ENCODE measurements at places on chromosomes 4 and X.

DNA sequence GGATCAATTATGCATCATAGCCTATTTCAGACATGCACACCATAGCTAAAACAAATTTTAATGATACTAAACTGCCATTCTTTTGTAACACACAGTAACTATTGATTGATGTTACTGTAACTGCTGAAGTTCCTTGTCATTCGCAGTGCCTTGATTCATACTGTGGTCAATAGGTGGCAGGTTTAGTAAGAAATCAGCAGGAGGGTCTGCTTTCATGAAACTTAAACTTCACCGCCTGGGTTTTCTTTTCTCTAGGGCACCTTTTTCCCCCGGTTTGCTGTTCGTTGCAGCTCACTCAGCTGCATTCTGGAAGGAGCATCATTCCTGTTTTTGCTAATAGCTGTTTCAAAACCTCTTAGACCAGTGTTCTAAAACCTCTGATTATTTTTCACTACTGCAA lies 88.1 kb downstream of the RPA4 start:
- no peak for DNase-seq

GRCh38 chr4:142707401-142707800 lies 138.7 kb downstream of the INPP4B start:
- no peak for DNase-seq

- no peak for DNase-seq
Observed at GRCh38 chr4:43456383-43456782, 563.9 kb downstream of the GRXCR1 start.

DNA sequence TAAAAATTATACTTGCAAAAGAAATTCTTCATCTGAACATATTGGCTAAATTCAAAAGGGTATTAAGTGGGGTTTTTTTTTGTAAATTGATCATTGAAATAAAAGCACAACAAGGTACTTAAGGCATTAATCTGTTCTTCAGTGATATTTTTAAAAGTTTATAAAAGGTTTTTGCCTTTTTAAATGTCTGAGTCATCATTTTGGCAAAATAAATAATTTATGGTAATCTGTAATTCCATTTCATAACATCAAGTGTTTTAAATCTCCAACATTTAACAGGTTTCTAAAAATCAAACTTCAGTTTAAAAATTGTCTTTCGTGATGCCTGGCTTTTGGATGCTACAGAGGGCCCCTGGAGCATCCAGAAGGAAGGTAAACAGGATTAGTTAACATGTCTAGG lies 27.4 kb downstream of the NLRP2B start:
- DNase-seq: no peak

DNA sequence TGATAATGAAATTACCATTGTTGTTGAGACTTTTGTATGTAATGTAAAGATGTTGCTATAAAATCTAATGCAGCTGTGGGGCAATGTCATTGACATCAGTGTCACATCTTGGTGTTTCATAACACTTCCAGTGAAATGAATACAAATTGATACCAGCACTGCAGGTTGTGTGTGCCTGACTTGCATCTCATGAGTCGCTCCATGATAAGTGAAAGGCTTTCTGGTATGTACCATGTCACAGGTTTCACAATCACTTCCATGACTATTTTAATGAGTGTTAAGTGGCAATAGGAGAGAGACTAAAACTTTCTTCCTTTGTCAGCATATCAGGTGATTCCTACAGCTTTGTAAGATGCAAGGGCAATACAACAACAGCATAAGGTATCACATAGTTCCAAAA lies 94.4 kb downstream of the ABCB7 start:
- DNase-seq: no peak

GRCh38 chr4:165826166-165826565 lies 46.9 kb upstream of the TLL1 start:
- no peak for DNase-seq

- DNase-seq: no peak
Observed at GRCh38 chrX:132411310-132411977, 77.4 kb downstream of the MBNL3 start.

DNA sequence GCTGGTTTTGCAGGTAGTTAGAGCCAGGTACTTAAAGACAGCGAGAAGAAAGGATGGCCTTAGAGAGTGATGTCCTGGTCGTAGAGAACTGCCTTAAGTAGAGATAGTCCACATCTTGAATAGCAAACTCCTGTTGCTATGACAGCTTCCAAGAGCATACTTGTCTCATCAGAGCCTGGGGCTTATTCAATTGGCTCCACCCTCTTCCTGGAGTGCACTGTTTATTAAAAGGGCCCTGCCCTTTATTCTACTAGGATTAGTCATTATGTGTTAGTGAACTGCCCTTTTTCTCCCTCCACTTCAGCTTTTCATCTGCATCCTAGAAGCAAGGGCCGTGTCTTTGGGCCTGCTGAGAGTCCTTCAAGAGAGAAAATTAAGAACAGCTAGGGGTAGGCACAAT lies 94.5 kb upstream of the EOLA2 start:
- DNase-seq: no peak

- no peak for DNase-seq
Observed at GRCh38 chr4:88958080-88958479, 98.9 kb downstream of the FAM13A start.

DNA sequence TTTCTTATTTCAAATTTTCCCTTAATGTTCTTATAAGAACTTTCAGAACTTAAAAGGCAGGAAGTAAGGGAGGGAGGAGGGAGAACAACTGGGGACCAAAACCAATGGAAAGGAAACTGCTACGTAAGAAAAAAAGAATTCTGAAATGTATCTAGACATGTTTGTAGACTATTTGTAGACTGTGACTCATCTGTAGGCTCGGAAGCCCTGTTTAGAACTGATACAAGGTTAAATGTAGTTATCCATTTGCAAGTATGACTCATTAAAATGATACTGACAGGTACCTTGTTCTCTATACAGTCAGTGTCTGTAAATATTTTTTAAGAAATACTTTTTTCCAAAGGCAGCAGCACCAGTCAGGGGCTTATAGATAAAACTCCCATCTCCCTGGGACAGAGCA lies 202.0 kb downstream of the DHX15 start:
- DNase-seq: no peak

DNA sequence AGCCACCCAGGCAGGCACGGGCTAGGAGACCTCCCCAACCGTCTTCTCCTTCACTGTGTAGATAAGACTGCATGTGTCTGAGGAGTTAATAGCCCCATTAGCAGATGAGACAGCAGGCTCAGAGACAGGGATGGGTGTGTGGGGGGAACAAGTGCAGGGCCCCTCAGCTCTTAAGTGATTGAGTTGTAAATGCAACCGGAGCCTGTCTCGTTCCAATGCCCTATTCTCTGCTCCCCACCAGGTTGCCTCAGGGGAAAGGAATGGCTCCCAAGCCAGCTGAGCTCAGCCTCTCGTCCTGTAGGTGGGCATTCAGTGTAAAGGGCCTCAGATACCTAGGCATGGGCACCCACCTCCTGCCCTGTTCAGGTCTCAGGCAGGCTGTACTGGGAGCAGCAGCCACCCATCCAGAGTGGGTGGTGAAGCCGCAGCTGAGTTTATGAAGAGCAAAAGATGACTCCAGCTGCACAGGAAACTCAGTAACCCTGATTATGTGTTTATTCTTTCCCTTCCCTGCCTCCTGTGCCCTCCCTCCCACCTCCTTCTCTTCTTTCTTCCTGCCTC lies 87.3 kb downstream of the PJA1 start:
- peak; percentile 19 for DNase-seq

GRCh38 chr4:138275216-138275615 lies 33.1 kb upstream of the SLC7A11 start:
- no peak for DNase-seq

DNA sequence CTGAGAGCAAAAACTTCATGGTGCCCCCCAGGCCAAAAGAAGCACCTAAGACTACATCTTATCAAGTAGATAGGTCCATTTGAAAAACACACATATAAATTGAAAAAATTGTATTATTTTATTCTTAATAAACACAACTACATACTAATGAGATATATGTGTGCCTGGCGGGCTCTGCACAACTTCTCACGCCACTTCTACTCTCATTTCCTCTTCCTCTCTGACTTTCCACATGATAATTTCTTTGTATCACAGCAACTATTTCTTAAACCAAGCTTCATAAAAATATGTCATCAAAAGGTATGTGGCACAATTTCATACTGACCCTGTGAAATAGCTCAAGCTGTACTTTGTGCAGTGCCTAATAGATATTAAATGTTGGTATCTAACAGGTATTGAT lies 10.7 kb upstream of the NPY2R start:
- DNase-seq: no peak

- no peak for DNase-seq
Observed at GRCh38 chr4:164846566-164846965, 30.4 kb upstream of the APELA start.

- no peak for DNase-seq
Observed at GRCh38 chr4:39713691-39714090, 15.8 kb downstream of the UBE2K start.

- peak; percentile 61 for DNase-seq
Observed at GRCh38 chrX:119693040-119693995, at the start of gene SEPTIN6. TSS of gene SEPTIN6 (minus strand) at chrX:119693168. CDS start at chrX:119693105, 63 bp downstream.

- no peak for DNase-seq
Observed at GRCh38 chr4:87229979-87230378, 9.6 kb upstream of the KLHL8 start.

- no peak for DNase-seq
Observed at GRCh38 chrX:133185938-133186337, 32.2 kb downstream of the TFDP3 start.

- DNase-seq: no peak
Observed at GRCh38 chr4:56241500-56241899, 145.8 kb downstream of the AASDH start.

GRCh38 chr4:38911257-38911656 lies 43.7 kb downstream of the FAM114A1 start:
- no peak for DNase-seq

GRCh38 chr4:128818442-128818841 lies 8.9 kb downstream of the JADE1 start:
- DNase-seq: no peak

DNA sequence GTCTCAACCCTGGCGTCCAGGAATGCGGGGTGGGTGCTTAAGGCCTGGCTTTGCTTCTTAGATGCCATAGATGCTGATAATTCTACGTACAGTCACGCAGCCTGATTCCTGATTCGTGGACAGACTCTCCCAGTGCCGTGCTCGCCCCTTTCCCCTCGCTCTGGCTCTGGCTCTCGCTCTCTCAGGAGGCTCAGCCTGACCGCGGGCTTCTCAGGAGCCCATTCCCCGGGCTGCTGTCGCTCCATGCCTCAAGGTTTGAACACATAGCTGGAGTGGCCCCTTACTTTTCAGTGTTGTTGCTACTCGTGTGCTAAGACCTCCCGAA lies 59.2 kb upstream of the ZC4H2 start:
- peak; percentile 31 for DNase-seq

GRCh38 chr4:138030375-138030774 lies 211.8 kb downstream of the SLC7A11 start:
- no peak for DNase-seq

DNA sequence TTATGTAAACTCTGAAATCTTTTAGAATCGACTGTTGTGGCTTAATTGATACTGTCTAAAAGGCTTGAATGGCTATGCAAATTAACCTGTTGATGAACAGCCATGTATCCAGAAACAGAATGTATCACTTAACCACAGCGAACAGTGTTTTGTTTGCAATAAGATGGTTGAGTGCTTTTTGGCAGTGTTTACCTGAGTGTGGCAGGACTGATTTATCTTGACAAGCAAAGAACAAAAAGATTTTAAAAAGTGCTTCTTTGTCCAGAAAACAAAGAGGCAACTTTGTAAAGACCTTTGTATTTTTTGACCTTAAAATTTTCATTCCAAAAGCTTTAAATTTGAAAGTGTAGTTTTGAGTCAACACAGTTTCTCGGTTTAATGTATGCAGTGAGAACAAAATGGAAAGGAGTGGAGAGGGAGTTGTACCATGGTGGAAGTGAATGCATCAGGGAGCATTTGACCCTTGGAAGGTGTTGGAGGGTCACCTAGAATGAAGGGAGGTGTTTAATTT lies 18.0 kb downstream of the ARHGAP10 start:
- no peak for DNase-seq
